Heart right ventricle (tissue), 16 donors: ENCODE measurements at places on chromosomes 6 and 20. TPM values are rescaled to one million over a fixed set of nuclear protein-coding genes. Genes with fewer than 3 reads are reported as not detected.
A peak's percentile ranks its signal among the peaks of the same experiment; 100 is the strongest.

Gene UFL1
- 32.0 TPM for total RNA-seq

Gene LY6G5B
- 4.8 TPM for total RNA-seq

Gene SLC17A1
- total RNA-seq, result not detected

Gene CST5
- not detected for total RNA-seq

Gene MKKS
- 30.7 TPM for total RNA-seq

Gene SPATA25
- 1.0 TPM for total RNA-seq

Gene WFDC5
- not detected for total RNA-seq

Gene CDKN1A
- 105 TPM for total RNA-seq

Gene GHRH
- 2.5 TPM for total RNA-seq

Gene TDRD6
- total RNA-seq, result 0.51 TPM

Gene RIN2
- 54.2 TPM for total RNA-seq

Gene GDAP1L1
- total RNA-seq, result 0.35 TPM

DNA sequence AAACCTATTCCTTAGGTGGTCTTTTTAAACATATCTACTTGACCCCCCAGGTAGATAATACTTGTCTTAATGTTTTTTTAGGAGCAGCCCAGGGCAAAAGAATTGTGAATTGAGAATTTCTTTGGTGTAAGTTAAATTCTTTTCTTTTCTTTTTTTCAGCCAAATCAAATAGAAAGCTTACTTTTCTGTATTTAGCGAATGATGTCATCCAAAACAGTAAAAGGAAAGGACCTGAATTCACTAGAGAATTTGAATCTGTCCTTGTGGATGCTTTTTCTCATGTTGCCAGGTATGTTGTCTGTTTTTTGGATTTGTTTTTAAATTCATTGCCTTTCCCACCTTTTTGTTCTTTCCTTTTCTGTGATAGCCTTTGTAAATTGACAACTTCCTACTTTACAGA, 6.7 kb downstream of the RPRD1B start:
- no peak for DNase-seq

DNA sequence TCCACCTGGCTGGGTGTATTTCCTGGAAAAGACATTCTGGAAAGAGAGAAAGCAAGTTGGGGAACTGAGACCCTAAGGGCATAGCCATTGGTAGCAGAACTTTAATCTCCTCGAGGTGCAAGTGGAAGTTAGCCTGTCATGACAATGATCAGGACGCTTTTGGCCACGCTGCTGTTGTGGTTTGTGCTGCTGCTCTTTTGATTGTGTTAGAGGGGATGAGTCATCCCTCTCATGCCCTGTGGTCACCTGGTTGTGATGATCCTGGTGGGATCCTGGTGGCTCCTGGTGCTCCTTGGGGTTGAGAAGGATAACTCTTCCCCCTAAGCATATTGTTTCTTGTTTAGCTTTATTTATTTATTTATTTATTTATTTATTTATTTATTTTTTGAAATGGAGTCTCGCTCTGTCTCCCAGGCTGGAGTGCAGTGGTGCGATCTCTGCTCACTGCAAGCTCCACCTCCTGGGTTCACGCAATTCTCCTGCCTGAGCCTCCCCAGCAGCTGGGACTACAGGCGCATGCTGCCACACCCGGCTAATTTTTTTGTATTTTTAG, 350.3 kb downstream of the KIF16B start:
- DNase-seq, result no peak

GRCh38 chr6:154471609-154472362, 38.7 kb downstream of the CNKSR3 start:
- DNase-seq, result no peak

DNA sequence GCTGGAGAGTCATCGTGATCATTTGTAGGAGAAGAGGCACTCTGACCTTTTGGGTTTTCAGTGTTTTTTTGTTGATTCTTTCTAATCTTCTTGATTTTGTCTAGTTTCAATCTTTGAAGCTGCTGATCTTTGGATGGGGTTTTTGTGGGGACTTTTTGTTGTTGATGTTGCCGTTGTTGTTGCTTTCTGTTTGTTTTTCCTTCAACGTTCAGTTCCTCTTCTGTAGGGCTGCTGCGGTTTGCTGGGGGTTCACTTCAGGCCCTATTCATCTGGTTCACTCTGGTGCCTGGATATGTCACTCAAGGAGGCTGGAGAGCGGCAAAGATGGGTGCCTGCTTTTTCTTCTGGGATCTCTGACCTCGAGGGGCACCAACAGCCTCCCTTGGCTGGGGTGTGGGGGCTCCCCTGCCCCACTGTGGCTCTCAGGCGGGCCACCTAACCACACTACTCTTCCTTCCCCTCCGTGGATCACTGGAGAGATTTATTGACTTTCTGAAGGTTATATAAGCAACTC, 21.5 kb upstream of the TMEM244 start:
- DNase-seq, result no peak

- no peak for DNase-seq
Measured at GRCh38 chr20:61580958-61581824, 329.1 kb downstream of the CDH4 start.

DNA sequence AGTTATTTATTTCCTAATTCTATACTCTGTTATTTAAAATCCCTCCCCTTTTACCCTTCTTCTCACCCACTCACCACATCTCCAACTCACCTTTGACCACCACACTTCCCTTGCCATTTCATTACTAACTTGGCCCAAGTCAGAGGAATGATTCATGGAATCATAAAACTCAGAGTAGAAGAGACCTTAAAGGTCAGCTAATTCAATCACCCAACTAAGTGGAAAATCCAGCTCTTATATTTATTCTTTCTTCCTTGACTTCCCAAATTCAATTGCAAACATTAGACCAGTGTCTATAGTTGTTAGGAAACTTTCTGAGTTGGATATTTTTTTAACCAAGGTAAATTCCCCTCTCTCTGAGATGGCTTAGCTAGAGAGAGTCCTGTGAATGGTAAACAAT, 26.5 kb upstream of the HEY2 start:
- DNase-seq, result no peak

DNA sequence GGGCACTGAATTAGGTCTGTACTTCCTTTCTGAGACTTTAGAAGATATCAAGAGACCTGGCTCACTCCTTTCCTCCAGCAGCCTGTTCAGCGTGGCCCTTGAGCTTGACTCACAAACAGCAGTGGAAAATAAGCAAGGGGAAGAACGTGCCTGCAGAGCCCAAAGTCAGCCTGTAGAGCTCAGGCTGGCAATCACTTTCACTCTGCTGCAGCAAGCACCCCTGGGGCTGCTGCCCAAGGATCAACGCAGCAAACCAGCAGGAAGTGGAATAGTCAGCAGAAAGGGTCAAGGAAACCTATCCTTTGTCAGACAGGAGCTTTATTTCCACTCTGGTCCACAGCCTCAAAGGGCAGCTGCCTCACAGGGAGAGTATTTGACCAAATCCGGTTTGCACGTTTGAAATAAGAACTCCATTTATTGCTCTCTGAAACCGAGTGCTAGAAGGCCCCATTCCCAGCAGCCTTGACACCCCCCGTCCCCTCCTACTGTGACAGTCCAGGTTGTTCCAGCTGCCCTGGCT, 77.4 kb downstream of the PRDM1 start:
- no peak for DNase-seq

DNA sequence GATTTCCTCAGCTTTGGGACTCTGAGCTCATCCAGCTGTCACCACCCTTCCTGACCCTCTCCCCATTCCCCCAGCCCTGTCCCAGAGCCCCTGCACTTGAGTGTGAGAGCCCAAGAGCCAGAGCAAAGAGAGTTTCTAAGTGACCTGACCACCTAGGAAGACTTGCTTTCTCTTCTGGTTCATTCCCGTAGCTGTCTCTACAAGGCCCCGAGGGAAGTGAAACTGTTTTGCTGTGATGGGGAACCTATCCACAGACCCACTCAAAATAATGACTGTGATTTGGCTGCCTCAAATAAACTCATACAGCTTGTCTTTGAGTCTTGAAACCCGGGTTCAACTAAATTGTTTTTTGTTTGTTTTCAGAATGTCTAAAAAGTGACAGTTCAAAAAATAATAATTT, 74.6 kb upstream of the XRN2 start:
- DNase-seq, result no peak

- no peak for DNase-seq
Measured at GRCh38 chr6:38025451-38025850, 205.9 kb downstream of the ZFAND3 start.

GRCh38 chr6:132932588-132932987, 118.2 kb downstream of the RPS12 start:
- no peak for DNase-seq

GRCh38 chr20:19710336-19711120, 47.5 kb upstream of the RIN2 start:
- DNase-seq, result no peak

DNA sequence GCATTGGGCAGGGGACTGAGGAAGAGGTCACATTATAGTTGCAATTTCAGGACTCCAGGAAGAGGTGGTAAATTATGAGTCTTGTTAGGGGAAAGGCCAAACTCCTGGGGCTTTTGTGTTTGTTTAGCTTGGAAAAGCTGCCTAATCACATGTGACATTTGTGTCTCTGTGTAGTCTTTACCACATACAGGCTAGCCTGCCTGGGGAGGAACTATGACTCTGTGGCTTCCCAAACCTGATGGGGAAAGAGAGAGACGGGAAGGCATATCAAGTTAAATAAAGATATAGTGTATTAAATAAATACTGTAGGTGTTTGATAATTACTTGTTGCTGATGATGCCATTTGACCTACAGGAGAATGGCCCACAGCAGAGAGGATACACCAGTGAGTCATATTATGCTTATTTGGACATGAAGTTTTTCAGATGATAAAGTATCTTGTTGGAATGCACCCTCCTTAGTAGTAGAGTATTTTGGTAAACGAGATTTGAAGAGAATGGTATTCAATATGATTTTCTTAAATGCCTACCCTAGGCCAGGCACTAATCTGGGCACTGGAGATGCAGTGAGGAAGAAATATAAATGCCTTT, 4.0 kb downstream of the BLTP3A start:
- no peak for DNase-seq

DNA sequence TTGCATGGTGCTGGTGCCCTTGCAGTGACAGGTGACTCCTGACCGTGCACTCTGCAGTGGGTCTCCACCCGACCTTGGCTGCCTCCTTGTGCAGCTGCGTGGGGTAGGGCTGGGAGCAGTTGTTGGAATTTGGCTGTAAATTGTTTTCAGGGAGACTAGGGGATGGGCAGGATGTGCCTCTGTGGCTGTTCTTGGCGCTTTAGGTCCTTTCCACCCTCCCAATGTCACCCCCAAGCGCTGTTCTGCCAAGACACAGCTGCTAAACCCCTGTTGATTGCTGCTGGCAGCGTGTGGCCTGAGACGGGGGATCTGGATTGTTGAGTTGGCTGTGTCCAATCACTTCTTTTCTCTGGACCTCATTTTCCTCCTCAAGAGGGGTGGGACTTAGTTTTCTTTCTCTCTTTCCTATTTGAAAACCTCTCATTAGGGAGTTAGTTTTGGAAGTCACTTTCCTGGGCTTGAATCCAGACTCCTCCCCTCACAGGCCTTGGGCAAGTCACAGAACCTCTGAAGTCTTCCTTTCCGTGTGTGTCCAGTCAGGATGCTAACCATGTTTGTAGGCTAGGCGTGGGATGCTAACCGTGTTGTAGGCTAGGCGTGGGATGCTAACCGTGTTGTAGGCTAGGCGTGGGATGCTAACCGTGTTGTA, 8.5 kb downstream of the IGF2R start:
- peak; percentile 85 for DNase-seq

GRCh38 chr6:132788658-132789395, 9.6 kb downstream of the SLC18B1 start:
- DNase-seq, result no peak

- no peak for DNase-seq
Measured at GRCh38 chr6:110661414-110661813, 153.9 kb downstream of the CDK19 start.

- DNase-seq, result no peak
Measured at GRCh38 chr20:56391037-56391436, 978 bp downstream of the AURKA start.

DNA sequence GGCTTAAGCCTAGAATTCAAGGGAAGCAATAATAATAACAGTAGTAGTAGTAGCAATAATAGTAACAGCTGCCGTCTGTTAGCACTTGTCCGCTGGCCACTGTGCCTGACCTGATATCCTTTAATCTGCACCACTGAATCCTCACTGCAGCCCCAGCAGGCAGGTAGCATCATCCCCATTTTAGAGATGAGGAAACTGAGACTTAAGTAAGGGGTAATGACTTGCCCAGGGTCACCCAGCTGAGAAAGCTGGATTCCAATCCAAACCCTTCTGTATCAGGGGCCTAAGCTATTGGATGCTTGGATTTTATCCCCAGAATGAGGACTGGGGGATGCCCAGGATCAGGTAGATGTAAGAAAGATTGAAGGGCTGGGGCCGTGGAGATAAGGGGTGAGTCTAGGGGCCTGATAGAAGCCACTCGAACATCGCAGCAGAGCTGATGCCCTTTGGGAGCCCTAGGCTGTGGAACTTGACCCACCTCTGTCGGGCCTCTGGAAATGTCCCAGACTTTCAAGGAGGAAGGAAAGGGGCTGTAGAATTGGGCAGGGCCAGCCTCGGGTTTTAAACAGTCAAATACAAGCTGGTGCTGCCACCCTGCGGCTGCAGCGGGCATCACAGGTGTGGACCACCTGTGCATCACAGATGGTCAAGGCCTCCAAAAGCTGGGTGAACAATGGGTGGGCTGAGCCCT, 102.1 kb upstream of the MYL9 start:
- peak; percentile 56 for DNase-seq

- peak; percentile 60 for DNase-seq
Measured at GRCh38 chr6:2579241-2579761, 171.4 kb downstream of the MYLK4 start.

- no peak for DNase-seq
Measured at GRCh38 chr6:56540232-56541029, 102.3 kb downstream of the DST start.

GRCh38 chr20:24027229-24027628, 38.6 kb upstream of the GGTLC1 start:
- DNase-seq, result peak; percentile 54

DNA sequence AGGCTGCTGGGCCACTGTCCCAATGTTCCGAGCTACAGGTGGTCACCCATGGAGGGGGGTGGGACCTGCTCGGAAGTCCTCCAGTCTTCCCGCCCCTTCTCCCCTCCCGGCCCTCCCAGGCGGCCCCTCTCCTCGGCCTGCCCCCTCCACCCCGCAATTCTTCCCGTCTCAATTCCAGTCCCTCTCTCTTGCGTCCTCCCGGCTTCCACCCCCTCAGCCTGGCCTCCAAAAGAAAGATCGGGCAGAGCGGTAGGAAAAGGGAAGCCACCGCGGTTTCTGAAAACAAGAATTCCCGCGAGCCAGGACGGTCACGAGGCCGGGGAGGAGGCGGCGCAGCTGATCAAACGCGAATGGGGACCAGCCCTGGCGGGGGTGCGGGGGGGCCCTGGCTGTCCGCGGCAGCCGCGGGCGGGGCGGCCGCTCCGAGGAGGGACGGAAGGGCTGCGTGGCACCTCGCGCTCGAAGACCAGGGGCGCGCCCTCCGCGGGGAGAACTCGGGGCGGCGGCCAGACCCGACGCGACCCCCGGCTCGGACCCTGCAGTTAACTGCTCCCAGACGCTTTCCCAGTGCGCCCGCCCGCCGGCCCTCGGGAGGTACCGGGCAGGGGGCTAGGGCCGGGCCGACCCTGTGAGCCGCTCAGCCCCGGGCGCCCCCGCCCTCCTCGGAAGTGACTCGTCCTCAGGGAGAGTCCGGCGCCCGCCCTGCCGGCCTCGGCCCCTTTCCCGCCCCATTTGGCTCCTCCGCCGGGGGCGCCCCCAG, 1.0 kb downstream of the PXDC1 start:
- peak; percentile 90 for DNase-seq

GRCh38 chr6:141598487-141598886, 534.2 kb upstream of the GJE1 start:
- DNase-seq, result no peak
